ENCODE measurements at places on chromosomes 6 and 20. TPM values are rescaled to one million over a fixed set of nuclear protein-coding genes. Genes with fewer than 3 reads are reported as not detected.

DNA sequence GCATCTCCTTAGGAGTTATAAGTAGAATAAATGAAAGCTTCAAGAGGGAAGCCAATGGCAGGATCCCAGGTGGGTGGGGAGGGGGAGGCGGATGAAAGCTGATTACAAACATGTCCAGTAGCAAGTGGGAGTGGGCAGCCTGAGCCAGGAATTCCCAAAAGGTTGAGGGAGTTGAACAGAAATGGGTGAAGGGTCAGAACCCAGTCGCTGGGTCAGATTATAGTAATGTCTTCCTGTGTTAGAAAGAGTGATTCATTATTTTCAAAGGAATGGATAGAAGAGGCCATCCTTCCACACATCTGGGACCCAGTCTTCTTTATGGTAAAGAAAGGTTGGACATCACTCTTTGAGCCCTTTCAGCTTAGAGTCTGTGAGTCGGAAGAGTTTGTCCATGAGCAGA lies 41.0 kb upstream of the FAM50B start:
- no peak for DNase-seq
- no peak overlapping the region for H3K27ac ChIP-seq
- no peaks in the 10 kb centered on the region for H3K36me3 ChIP-seq
- H3K4me1 ChIP-seq: no peaks in the 10 kb centered on the region
- no peaks in the 10 kb centered on the region for H3K27me3 ChIP-seq

- no peak overlapping the region for H3K4me3 ChIP-seq
- no peaks in the 10 kb centered on the region for H3K36me3 ChIP-seq
- no peaks in the 10 kb centered on the region for H3K4me1 ChIP-seq
- no peak for DNase-seq
- H3K27ac ChIP-seq: no peak overlapping the region
- H3K27me3 ChIP-seq: no peaks in the 10 kb centered on the region
Measured at GRCh38 chr6:13262302-13263230, 65.8 kb downstream of the TBC1D7 start.

GRCh38 chr20:38604873-38605303 lies 3.3 kb downstream of the ARHGAP40 start:
- peaks cover 18% of the 10 kb centered on the region for H3K4me1 ChIP-seq
- H3K27ac ChIP-seq: no peak overlapping the region
- no peak overlapping the region for H3K4me3 ChIP-seq
- H3K27me3 ChIP-seq: peaks cover 22% of the 10 kb centered on the region

DNA sequence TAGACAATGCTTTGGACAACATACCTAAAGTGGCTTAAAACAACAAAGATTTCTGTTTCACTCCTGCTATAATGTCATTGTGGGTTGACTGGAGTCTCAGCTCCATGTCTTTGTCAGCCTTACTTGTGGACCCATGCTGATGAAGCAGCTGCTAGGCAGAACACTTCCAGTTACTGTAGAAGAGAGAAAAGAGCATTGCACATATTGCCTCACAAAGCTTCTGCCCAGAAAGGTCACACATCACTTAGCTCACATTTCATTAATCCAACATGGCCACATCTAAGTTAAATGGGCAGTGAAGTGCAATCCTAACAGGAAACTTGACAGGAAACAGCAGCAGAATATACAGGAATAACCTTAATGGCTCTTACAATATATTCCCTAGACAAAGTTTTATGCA lies 480.5 kb upstream of the HTR1E start:
- 0 out of 2 replicates have a peak, but pooled peaks cover 3% of the 10 kb centered on the region for H3K4me1 ChIP-seq
- H3K36me3 ChIP-seq: no peaks in the 10 kb centered on the region
- H3K27me3 ChIP-seq: no peaks in the 10 kb centered on the region
- H3K27ac ChIP-seq: no peak overlapping the region
- no peak for DNase-seq

The KIAA0408 gene
- total RNA-seq: 4.0 TPM
